Lower lobe of right lung (tissue), 2 donors: ENCODE measurements at places on chromosomes 5 and 9.
A peak's percentile ranks its signal among the peaks of the same experiment; 100 is the strongest.

- DNase-seq = no peak
Measured at GRCh38 chr5:33310451-33310850, 130.3 kb upstream of the TARS1 start.

DNA sequence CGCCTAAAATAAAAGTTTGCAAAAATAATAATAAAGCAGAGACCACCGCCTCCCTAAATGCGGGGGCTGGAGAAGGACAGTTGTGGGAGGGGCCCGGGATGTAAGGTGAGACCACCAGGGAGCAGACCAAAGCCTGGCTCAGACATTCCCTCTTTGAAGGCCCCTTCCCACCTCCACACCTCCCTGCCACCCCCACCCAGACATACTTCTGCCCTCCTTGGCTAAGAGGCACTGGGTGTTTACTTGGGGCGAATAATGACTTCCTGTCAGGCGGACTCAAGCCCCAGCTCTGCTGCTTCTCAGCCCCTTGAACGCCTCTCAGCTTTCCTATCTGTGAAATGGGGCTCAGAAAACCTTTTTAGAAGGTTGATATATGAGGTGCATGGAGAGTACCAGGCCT is 58.8 kb upstream of the GGTA1 start:
- DNase-seq = no peak

GRCh38 chr9:107172979-107173347 is 110.1 kb upstream of the RAD23B start:
- DNase-seq = no peak

GRCh38 chr5:52523701-52524100 is 264.0 kb upstream of the ITGA1 start:
- no peak for DNase-seq

GRCh38 chr5:73625944-73626811 is at the start of gene ARHGEF28:
ARHGEF28 (plus strand) TSS chr5:73626196; CDS start chr5:73684852, 58,656 bp downstream.
- DNase-seq = peak; percentile 82

DNA sequence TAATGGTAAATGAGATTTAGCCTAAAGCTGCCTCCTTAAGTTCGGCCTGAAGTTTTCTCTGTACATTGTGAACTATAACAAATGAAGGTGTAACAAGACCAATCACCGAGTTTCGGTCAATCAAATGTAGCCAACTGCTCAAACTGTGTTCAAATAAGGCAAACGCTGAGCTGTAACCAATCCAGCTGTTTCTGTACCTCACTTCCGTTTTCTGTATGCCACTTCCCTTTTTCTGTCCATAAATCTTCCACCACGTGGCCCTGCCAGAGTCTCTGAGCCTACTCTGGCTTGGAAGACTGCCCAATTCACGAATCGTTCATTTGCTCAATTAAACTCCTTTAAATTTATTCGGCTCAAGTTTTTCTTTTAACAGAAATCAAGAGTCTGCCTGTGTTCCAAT is 193.5 kb upstream of the KLF9 start:
- no peak for DNase-seq

GRCh38 chr5:175826980-175827379 is 44.4 kb upstream of the CPLX2 start:
- no peak for DNase-seq

GRCh38 chr9:113528088-113528487 is 64.6 kb downstream of the RGS3 start:
- DNase-seq = no peak

- DNase-seq = no peak
Measured at GRCh38 chr5:137497396-137498290, 1.5 kb downstream of the SPOCK1 start.

DNA sequence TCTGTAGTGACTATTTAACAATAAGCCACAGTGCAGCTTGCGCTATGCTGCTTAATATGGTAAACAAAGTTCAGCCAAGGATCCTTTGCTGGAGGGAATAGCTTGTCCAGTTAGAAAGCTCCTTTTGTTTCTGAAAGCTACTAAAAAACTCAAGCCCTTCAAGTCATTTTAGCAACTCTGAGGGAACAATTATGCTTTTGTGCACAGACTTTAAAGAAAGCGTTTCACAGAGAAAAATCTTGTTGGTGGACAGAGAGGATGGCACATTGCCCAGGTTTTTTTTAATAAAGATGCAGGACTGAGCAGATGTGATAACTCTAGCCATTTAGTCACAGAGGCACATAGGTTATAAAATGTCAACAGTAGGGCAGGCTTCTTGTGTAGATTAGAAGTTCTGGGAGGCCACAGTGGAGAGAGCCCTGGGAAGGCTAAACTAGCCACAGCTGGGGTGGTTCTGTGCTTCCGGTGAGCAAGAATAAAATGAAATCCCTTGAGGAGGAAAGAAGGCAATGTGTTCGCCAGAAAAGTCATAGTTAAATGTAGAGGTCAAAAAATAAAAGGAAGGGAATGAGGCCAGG is 63.4 kb downstream of the ALDH7A1 start:
- DNase-seq = no peak

- DNase-seq = no peak
Measured at GRCh38 chr5:65157906-65158603, 323.7 kb downstream of the ADAMTS6 start.

- DNase-seq = no peak
Measured at GRCh38 chr5:125489146-125489545, 742.7 kb upstream of the ZNF608 start.

DNA sequence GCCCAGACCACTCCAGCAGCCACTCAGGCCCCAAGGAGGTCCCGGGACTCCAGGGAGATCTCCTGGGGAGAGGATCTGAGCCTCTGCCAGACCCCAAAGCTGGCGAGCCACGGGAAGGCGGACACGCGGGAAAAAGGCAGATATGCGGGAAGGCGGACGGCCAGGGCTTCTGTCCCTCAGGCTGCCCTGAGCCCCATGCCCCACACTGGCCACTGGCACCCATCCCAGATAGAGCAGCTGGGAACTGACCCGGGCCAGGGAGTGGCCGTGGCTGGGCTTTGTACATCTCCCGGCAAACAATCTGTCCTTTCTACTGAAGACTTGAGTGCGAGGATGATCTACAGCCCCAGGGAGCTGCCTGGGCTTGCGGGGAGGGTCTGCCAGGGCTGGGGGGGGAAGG is 21.1 kb upstream of the NOTCH1 start:
- no peak for DNase-seq

DNA sequence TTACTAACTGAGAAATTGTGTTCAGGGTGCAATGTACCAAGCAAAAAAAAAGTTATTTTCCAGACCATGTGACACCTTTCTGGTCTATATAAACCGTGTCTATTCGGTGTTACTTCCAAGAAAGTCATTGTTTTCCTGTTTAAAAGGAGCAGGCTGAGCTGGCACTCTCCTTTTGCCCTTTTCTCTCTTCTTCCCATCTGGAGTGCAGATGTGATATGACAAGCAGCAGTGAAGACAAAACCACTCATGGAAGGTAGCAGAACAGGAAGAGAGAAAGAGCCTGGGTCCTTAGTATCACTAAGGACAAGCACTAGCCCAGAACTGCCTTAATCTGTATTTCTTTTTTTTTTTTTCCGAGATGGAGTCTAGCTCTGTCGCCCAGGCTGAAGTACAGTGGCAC is 25.6 kb downstream of the LYRM7 start:
- no peak for DNase-seq

DNA sequence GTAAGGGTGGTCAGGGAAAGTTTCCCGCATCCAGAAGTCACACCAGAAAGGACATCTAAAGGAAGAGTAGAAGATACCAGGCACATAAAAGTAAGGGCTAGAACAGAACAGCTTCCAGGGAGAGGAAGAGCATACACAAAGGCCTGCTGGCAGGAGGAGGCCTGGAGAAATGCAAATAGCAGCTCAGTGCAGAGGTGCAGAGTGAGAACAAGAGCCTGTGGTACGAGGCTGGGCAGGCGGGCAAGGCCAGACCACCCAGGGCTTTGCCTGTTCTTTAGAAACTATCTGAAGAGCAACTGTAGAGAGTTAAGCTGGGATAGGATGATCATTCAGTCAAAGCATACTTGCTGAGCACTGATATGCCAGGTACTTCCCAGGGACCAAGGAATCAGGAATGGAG is 115.3 kb downstream of the DROSHA start:
- no peak for DNase-seq

DNA sequence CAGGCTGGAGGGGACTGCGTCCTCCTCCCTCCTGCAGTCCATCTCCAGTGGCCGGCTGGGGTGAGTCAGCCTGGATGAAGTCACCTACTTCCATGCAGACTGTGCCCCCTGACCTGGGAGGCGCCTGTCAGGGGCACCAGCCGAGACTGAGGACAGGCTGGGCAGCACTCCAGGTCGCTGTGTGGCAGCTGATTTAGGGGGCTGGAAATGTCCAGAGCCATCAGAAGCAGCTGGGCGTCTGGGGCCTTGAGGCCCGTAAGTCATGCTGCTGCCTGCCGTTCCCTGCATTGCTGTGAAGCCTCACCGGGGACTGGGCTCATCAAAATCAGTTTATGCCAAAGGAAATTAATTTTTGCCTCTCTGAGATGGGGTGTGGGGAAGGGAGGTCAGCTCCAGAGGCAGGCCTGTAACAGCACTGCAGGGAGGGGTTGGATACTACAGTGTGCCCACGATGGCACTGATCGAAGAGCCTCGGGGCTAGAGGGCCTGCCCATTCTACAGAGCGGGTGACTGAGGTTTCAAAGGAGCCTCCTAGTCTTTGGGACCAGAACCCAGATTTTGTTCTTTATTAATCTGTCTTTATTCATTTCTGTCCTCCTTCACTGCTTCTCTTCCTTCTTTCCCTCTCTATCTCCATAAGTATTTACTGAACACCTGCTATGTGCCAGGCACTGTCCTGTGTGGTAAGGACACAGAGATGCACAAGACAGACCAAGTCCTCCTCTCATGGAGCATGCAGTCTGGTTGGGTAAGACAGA is 70.4 kb upstream of the PSD2 start:
- DNase-seq = peak; percentile 54

DNA sequence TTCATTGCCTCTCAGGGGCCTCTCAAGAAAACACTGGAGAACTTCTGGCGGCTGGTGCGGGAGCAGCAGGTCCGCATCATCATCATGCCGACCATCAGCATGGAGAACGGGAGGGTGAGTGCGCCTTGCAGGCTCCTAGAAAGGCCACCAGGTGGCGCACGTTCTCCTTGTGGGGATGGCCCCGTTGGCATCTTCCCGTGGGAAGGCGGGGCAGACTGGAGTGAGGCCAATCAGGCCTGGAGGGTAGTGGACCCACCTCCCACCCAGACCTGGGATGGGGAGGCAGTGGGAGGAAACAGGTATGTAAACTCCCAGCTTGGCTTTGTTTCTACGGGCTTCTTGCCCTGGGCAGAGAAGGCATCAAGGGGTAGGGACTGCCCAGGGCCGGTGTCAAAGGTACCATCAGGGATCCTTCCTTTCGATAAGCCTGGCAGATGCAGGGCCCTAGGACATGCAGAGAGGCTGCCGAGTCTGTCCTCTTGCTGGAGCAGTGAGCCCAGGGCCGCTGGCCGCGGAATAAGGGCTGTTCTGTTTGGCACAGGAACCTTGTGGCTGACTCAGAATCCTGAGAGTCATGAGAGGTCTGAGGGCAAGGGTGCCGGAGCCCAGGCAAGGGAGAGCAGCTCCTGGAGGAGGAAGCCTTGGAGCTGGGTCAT is 18.9 kb upstream of the SPTLC1 start:
- peak; percentile 89 for DNase-seq

DNA sequence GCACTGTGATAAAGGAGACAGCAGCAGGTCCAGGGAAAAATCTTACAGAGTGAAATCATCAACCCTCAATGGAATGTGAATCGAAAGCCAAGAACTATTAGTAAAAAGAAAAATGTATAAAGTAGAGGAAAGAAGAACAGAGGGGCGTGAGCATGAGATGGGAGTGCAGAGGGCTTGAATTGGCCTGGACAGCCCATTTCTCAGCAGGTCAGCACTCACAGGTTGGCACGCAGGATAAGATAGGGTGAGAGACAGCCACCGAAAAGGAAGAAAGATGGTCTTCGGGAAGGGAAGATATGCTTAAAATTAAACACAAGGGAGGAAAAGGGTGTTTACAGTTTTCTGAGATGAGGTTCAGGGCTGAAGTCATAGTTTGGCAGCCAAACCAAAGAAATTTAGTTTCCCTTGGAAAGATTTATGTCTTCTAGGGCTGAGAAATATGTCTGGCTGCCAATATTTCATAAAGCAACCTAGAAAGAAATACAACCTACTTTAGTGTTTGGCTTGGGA is 524.7 kb downstream of the SPATA31D1 start:
- no peak for DNase-seq

DNA sequence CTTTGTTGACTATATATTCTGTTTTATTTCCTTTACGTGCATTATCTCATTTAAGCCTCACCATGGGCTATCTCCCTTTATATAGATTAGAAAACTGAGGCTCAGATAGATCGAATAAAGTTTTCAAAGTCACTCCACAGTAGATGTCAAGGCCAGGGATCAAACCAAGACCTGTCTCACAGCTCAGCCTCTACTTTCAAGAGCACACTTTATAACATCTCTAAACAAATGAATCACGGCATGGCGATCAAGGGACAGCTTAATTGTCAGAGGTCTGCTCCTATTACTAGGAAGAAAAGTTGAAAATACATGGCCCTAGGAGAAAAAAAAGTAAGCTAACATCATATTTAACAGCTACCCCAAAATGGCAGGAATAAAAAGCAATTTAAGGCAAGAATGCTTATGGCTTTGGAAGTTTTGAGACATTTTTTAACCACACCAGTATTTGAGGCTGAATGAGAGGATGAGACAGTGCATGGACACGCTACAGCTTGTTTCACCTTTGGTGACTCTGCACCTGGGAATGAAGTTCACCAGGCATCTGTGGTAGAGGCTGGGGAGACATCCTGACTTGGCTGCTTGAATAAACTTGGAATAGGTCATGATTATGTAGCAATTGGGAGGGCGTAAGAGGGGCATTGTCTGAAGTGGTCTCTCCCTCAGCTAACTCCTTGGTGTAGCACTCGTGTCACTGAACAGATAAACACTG is 486.8 kb upstream of the WWC1 start:
- DNase-seq = no peak

DNA sequence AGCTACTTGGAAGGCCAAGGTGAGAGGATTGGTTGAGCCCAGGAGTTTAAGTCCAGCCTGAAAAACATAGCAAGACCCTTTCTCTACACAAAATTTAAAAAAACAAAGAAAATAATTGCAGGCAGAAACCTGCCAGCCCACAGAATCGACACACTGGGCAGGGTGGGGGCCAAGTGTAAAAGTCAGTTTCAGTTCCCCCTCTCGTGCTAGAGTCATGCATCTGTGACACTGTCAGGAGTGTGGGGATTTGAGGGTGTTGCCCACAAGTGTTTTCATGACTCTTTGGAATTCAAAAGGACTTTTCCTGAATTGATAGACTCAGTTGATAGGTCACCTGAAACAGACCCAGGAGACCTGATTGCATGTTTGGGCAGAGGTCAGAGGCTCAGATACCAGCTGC is 47.6 kb downstream of the PRRC2B start:
- DNase-seq = no peak
